Heart left ventricle (tissue), 16 donors: ENCODE measurements at places on chromosomes 16 and 17.

DNA sequence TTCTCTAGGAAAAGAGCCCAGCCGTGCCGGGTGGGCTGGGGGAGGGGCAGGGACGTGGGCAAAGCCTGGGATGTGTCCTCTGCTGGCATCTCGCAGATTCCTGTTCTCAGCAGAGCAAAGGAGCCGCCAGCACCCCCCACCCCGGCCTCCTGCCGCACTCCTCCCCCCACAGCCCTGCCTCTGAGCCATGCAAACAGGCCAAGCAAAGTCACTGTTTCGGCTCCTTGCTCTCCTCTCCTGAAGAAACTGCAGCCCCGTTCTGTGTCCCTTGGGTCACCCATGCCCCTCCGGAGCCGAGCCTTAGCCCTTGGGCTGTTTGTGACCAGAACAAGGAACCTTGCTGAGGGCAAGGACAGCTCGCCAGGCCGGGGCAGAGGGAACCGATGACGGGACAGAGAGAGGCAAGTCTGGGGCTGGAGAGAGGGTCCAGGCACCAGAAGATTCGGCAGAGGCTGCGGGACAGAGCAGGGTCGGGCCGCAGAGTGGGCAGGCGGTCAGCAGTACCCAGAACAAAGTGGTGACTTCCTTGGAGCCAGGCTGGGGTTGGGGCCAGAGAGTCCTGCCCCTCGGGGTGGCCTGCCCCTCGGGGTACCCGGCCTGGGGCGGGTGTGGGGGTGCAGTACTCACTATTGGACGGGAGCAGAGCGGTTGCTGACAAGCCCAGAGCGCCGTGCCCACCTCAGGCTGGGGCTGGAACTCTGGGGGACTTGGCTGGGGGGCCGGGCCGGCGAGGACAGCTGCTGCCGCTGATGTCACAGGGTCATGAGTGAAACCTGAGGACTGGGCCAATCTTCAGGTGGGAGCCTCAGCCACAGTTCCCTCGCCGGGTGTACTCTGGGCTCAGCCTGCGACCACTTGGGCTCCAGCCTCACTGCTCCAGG, 9.2 kb upstream of the PRR29 start:
- peak; percentile 44 for DNase-seq

DNA sequence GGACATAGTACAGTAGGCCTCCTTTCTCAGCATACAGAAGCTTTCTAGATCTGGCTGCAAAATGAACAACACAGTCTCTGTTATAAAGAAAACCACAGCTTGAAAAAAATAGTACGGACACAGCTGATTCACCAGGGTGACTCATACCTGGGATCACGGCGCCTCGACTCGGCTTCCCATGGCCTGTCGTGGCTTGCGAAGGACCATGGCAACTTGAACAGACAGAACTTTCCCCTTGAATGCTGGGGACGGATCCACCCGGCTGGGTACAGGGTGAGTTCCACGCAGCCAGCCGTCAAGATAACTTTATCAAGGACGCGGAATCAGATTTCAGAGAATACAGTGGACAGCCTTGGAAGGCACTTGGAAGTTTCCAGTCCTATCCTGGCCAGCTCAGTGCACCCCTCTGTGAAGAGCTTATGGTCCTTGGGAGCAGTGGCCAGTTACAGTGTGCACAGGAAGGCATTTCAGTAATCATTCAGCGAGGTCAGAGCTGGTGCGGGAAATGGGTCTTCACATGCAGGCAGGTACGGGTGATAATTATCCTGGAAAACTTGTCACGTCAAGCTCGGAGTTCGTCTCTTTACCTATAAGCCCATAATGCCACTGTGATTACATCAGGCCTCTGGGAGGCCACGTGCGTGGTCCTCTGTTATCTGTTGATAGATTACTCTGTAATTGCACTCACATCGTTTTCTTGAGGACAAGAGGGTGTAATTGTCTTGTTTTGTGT, 57.9 kb upstream of the MAF start:
- no peak for DNase-seq

DNA sequence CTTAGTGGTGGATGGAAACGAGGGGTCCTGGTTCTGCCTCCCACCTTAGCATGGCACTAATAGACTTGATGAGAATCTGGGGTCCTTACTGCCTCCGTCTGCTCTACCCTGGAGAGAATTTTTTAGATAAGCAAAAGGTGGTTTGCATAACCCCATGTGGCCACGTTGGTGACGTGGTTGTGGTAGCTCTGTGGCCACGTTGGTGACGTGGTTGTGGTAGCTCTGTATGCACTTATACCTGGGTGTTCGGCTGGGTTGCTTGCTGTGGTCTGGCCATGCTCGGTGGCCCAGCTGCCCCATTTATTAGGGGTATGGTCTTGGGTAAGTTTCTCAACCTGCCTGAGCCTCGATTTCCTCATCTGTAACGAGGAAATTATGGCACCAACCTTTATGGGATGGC, 13.0 kb downstream of the SPIRE2 start:
- no peak for DNase-seq

GRCh38 chr16:81617021-81617346, 162.1 kb upstream of the PLCG2 start:
- DNase-seq = no peak

- no peak for DNase-seq
Measured at GRCh38 chr17:29051731-29052130, 8.8 kb downstream of the PIPOX start.

GRCh38 chr17:80082403-80083135, 18.8 kb upstream of the GAA start:
- DNase-seq = peak; percentile 63
